GM18507 (cell line): ENCODE measurements at places on chromosomes 5 and 9.

- DNase-seq, result no peak
Observed at GRCh38 chr9:136093346-136093986, 1.6 kb downstream of the NACC2 start.

- DNase-seq, result no peak
Observed at GRCh38 chr5:83721953-83722901, 1.6 kb upstream of the HAPLN1 start.

GRCh38 chr5:58617241-58617640 is 34.4 kb downstream of the RAB3C start:
- no peak for DNase-seq

GRCh38 chr9:132365986-132366385 is 11.2 kb upstream of the SETX start:
- no peak for DNase-seq

- no peak for DNase-seq
Observed at GRCh38 chr5:38607396-38607795, 51.0 kb upstream of the LIFR start.

GRCh38 chr5:74404574-74405508 is 235.7 kb downstream of the ENC1 start:
- DNase-seq, result no peak

DNA sequence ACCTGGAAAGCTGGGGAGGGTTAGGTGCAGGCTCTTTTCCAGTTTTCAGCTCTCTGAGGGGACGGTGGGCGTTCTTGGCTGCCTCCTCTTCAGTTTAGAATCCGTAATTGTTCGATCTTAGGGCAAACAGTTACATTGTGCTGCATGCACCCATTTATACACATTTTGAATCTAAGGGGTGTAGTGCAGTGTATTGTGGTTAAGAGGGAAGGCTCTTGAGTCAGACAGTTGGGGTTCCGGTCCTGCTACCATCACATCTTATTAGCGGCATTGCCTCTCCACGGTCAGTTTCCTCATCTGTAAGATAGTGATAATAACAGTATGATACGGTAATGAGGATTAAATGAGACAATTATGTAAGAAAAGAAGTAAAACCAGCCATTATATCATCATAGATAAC is 625 bp downstream of the EXOSC2 start:
- DNase-seq, result no peak

DNA sequence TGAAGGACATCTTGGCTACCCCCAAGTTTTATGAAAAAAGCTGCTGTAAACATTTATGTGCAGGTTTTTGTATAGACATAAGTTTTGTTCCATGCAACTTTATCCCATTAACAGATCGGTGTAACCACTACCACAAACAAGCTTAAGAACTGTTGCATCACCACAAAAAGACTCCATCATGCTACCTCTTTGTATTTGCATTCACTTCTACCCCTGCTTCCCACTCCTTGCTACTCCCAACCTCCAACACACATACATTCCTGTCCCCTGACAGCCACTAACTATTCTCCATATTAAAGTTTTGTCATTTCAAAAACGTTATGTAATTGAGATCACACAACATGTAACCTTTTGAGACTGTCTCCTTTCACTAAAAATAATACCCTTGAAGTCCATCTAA is 57.8 kb upstream of the LHFPL2 start:
- no peak for DNase-seq

DNA sequence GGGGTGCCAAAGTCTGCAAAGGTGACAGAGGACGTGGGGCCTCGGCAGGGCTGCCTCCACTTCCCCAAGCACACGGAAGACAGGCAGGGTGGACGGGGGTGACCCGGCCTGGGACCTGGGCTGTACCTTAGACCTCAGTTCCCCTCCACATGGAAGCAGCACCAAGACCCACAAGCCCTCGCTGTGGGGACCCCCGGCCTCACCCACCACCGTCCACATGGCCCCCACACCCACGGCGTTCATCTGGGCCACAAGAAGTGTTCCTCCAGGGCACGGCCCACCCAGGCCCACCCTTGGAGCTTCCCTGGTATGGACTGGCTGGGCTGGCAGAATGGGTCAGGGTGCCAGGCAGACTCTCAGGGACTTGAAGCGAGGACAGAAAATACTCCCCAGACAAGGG is 45.8 kb upstream of the NKD2 start:
- DNase-seq, result no peak

DNA sequence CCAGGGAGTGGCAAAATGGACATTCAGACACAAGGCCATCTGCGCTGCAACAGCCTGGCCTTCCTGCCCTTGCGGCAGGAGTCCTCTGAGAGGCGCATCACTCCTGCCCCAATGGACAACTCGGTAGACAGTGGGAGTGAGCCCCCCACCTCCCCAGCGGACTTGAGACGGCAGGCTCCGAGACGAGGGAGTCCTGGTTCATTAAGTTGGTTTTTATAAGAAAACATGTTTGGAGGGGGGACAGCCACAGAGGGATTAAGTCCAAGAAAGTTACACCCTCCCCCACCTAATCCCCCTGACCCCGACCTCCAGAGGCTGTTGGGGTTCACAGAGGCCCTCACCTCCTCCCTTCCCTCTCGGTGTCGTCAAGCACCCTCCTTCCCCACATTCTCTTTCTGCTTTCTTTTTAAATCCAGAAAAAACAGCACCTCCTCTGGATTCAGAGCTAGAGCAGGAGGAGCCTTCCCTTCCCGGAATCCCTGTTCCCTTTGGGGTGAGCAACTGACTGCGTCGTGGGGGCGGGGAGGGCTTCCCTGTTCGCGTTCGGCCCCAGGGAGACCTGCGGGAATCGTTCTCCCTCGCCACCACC is 1.8 kb upstream of the EGR1 start:
- DNase-seq, result no peak

GRCh38 chr5:118863345-118863744 is 125.0 kb downstream of the DTWD2 start:
- DNase-seq, result no peak

GRCh38 chr9:19550009-19550408 is 141.2 kb downstream of the ACER2 start:
- DNase-seq, result no peak

- no peak for DNase-seq
Observed at GRCh38 chr9:97694769-97695168, 2.4 kb downstream of the XPA start.

DNA sequence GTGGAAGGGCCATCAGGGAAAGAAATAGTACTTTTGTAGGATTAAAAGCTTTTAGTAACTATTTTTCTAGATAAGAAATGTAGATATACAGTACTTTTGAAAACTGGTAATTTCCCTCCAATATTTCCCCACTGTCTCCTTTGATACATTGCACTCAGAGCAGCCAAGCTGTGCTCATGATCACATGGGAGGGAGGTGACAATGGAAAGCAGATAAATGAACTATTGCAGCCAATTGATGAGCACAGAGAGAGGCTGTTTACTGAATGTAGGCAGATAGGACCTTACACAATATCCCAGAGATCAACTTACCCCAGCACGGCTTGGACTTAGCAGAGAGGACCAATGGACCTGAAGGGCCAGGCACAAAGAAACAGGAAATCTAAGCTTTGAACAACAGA is 178.0 kb upstream of the NREP start:
- DNase-seq, result no peak

DNA sequence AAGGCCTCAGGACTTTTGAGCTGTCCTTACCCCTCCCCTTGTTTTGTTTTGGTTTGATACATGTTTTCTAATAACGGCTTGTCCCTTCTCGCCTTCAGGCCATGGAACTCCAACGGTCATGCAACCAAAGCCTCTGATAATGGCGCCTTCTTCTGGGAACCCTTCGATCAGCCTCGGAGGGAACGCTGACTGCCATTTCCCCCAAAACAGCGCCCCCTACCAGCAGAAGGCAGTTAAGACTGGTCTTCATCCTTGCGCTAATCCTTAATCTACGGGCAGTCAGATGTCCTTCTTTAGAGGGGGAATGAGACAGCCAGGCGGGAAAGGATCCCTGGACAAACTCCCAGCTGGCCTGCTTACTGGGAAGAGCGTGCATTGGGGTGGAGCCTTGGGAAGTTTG is 276.6 kb downstream of the ICE1 start:
- DNase-seq, result no peak

DNA sequence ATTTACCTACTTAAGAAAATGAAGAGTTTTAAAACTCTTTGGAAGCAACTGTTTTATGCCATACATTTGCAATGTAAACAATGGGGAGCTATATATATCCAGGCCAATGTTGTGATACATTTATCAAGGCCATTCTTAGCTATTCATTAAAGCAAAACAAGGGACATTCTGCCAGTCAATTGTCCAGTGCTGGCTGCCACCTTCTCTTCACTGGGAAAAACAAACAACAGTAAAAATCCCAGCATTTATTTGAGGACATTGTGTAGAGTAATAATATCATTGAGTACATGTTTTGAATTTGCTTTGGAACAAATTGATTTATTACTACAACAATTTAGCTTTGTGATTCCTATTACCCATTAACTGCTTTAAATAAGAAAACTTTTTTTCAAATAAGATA is 1107.4 kb downstream of the DTWD2 start:
- no peak for DNase-seq

- DNase-seq, result no peak
Observed at GRCh38 chr5:38263983-38264382, 5.6 kb downstream of the EGFLAM start.

- no peak for DNase-seq
Observed at GRCh38 chr5:151154931-151155774, 2.4 kb downstream of the ANXA6 start.

DNA sequence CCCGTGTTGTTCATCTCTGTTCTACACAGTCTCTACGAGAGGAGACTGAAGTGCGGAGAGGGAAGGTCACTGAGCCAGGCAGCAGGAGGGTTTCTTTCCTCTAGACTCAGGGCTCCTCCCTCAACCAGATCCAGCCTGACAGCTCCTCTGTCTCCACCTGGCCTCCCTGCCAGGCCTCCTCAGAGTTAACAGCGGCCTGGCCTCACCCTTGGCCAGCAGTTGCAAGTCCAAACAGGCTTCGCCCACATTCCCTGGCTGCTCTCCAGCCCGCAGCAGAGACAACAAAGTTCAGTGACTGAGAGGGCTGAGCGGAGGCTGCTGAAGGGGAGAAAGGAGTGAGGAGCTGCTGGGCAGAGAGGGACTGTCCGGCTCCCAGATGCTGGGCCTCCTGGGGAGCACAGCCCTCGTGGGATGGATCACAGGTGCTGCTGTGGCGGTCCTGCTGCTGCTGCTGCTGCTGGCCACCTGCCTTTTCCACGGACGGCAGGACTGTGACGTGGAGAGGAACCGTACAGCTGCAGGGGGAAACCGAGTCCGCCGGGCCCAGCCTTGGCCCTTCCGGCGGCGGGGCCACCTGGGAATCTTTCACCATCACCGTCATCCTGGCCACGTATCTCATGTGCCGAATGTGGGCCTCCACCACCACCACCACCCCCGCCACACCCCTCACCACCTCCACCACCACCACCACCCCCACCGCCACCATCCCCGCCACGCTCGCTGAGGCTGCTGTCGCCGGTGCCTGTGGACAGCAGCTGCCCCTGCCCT is at the start of gene HRCT1:
Gene HRCT1, plus strand, starts transcription at position 291 of the 768 bp plus-strand sequence. Its CDS starts 86 bp downstream, at position 377.
- DNase-seq, result no peak

DNA sequence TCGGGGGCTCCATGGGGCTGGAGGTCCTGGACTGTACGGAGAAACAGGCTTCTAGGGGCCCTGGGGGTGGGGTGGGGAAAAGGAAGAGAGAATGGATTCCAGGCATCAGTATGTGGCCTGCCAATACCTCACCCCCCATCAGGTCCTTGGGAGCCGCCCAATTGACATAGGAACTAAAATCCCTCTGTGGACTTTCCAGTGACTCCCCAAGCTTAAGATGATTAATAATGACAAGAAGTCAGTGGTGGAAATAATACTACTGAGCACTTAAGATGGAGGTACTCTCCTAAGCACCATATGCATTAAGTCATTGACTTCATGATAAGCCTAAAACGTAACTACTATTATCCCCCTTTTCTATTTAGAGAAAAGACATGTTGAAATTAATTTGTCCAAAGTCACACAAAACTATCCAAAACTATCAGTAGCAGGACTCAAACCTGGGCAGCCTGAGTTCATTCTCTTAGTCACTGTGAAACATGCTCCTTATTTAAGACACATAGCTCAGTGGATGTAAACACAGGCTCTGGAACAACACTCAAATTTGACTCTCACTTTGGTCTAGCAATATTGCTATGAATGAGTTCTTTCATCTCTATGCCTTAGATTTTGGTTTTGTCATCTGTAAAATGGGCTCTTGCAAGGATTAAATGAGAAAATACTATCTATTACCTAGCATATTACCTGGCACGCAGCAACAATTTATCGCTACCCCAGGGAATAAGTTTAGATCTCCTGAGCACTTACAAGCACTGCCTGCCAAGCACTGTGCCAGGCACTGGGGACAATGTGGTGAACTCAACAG is 9.5 kb downstream of the SPRY4 start:
- no peak for DNase-seq

- no peak for DNase-seq
Observed at GRCh38 chr5:142293486-142293885, 31.3 kb downstream of the SPRY4 start.

DNA sequence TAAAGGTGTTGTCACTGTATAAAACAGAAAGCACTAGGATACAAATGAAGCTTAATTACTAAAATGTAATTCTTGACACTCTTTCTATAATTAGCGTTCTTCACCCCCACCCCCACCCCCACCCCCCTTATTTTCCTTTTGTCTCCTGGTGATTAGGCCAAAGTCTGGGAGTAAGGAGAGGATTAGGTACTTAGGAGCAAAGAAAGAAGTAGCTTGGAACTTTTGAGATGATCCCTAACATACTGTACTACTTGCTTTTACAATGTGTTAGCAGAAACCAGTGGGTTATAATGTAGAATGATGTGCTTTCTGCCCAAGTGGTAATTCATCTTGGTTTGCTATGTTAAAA is 43.8 kb downstream of the NDFIP1 start:
- DNase-seq, result no peak

GRCh38 chr5:112583166-112583565 is 154.5 kb upstream of the APC start:
- DNase-seq, result no peak

DNA sequence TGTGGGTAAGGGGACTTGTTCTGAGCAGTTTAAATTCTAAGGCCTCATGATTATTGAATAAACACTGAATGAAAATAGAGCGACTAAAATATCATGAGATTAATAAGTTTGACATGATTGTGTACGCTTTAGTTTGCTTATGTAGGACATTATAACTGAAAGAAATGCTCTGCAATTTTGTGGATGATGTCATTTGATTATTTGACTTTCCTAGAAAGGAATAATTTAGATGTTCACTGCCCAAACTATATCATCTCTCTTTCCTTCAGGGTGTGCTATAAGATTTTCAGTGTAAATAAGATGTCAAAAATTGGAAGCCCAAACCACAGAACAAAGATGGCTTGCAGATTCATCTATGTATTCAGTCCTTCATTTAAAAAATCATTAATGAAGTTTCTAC is 115.7 kb upstream of the MTAP start:
- no peak for DNase-seq

DNA sequence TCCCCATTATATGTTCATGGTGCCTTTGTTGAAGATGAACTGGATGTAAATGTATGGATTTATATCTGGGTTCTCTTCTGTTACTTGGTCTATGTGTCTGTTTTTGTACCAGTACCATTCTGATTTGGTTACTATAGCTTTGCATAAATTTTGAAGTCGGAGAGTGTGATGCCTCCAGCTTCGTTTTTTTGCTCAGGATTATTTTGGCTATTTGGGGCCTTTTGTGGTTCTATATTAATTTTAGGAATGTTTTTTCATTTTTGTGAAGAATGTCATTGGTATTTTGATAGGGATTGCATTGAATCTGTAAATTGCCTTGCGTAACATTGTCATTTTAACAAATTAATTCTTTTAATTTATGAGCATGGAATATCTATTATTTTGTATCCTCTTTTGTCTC is 36.6 kb upstream of the ZNF366 start:
- DNase-seq, result no peak

- DNase-seq, result no peak
Observed at GRCh38 chr5:113824307-113824706, 310.8 kb downstream of the YTHDC2 start.

GRCh38 chr5:92505925-92506324 is 1075.1 kb downstream of the NR2F1-AS1 start:
- no peak for DNase-seq
